A673 (cell line): ENCODE measurements at places on chromosomes 4 and X. TPM values are rescaled to one million over a fixed set of nuclear protein-coding genes. Genes with fewer than 3 reads are reported as not detected.

The GAB3 gene
- 0.09 and 0.31 TPM in 2 replicates for total RNA-seq

The EIF2S3 gene
- total RNA-seq: 218 and 225 TPM in 2 replicates

The DLG3 gene
- total RNA-seq: 32.8 and 34.0 TPM in 2 replicates

The GLOD5 gene
- not detected in 2 replicates for total RNA-seq

The YY2 gene
- total RNA-seq: 2.3 and 2.7 TPM in 2 replicates

DNA sequence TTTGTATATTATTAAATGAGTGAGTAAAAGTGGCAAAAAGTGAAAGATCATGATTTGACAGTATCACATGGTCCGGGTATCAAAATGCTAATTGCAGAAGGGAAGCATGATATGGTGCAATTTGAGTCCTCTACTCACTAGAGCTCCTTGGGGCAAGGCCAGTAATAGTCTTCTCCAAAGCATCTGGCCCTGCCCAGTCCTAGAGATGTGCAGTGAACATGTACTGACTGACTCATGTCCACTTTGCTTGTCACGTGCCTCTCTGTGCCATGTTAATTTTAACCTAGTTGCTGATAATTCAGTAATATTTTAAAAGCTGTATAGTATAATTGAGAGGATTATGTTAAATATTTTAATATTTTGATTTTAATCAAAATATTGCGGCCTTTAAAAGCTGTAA, 54.6 kb upstream of the TENM3 start:
- no peak for DNase-seq

DNA sequence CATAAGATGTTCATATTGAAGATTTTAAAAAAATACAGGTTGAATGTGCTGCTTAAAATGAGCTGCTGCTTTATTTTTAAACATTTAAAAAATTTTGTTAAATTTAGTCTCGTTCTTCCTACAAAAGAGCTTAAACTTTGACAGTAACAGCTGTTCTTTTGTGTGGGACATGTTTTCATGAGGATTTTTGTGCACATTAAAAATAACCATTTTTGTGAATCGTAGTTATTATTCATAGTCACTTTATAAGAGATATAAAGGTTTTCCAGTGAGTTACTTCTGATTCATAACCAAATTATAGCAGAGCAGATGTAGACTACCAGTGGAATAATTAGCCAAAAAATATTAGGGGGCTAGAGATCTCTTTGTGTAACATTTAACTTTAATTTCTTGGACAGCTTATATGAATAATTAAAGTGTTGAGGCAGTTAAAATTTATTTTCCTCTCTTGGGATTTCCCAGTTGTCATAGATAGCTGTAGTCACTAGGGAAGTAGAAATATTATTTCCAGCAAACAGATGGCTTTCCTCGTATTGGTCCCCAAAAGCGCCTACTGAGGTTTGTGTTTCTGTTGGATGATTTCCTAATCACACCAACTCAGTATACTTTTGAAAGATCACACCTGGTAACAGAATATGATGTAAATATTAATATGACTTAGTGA, 24.2 kb downstream of the RBPJ start:
- DNase-seq: no peak
